ENCODE measurements at places on chromosomes 4 and X. TPM values are rescaled to one million over a fixed set of nuclear protein-coding genes. Genes with fewer than 3 reads are reported as not detected.

- no peaks in the 10 kb centered on the region for H3K4me1 ChIP-seq
- no peak for DNase-seq
- no peak overlapping the region for H3K4me3 ChIP-seq
- H3K27me3 ChIP-seq = no peaks in the 10 kb centered on the region
Measured at GRCh38 chrX:64439551-64439950, 44.3 kb upstream of the MTMR8 start.

- no peak overlapping the region for H3K27ac ChIP-seq
- H3K4me3 ChIP-seq = no peak overlapping the region
- no peaks in the 10 kb centered on the region for H3K27me3 ChIP-seq
- H3K4me1 ChIP-seq = peaks cover 5% of the 10 kb centered on the region
Measured at GRCh38 chr4:120691106-120691505, 231.4 kb downstream of the PRDM5 start.

DNA sequence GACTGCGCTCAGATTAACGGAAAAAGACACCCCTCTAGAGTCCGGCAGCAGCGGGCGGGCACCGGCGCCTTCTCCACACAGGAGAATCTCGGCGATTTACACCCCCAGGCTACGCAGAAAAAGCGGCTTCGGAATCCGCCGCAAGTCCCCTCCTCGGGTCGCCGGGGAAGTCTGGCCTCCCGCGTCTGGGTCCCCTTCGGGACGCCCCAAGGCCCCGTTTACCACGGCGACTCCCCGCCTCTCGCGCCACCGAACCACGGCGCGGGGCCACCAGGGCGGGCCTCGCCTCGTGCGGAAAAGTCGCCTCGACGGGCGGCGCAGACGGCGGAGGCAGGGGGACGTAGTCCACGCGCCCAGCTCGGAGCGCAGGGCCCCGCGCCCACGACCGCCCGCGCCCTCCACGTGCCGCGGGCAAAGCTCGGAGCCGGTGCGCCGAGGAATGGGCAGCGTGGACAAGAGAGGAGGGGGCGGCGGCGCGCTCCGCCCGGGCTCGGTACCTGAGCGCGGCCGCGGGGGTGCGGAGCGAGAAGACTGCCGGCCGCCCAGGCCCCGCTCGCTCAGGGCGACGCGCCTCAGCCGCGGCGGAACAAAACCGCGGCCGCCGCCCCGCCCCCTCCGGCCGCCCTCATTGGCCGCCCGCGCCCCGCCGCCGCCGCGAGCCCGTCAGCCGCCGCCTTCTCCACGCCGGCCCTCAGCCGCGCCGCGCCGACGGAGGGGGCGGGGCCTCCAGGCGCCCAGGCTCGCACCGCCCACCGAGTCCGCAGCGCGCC, at the start of gene FAM53A:
FAM53A (minus strand) TSS at position 578 of the 770 bp plus-strand sequence. CDS start 15,572 bp downstream, outside the sequence.
- peak; percentile 45 for DNase-seq
- H3K36me3 ChIP-seq = no peaks in the 10 kb centered on the region
- no peak within 1 kb of the TSS for H3K27ac ChIP-seq
- H3K4me1 ChIP-seq = 0 out of 2 replicates have a peak, but pooled peaks cover 6% of the 10 kb centered on the region
- no peaks in the 10 kb centered on the region for H3K27me3 ChIP-seq

- H3K27me3 ChIP-seq = no peaks in the 10 kb centered on the region
- no peak for DNase-seq
- no peak overlapping the region for H3K4me3 ChIP-seq
- H3K36me3 ChIP-seq = no peaks in the 10 kb centered on the region
- H3K27ac ChIP-seq = no peak overlapping the region
Measured at GRCh38 chr4:110900213-110900769, 277.4 kb upstream of the PITX2 start.

DNA sequence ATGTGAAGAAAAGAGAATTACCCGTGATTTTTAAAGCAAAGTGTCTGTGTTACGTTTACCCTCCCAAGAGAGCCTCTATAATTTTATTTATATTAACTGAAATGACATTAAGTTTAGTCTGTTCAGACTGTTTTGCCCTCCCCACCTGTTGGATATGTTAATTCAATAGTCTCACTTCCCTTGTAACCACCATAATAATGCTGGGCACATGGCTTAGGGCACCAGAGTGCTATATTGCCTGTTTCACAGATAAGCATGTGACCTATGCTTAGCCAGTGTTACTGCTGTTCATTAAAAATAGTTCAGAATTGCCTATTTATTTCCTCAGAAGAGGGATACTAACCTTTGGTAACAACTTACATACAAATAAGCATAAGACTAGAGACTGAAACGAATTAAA, 446.2 kb downstream of the FAT4 start:
- H3K27ac ChIP-seq = no peak overlapping the region
- H3K36me3 ChIP-seq = no peaks in the 10 kb centered on the region
- H3K27me3 ChIP-seq = no peaks in the 10 kb centered on the region
- H3K4me3 ChIP-seq = no peak overlapping the region

DNA sequence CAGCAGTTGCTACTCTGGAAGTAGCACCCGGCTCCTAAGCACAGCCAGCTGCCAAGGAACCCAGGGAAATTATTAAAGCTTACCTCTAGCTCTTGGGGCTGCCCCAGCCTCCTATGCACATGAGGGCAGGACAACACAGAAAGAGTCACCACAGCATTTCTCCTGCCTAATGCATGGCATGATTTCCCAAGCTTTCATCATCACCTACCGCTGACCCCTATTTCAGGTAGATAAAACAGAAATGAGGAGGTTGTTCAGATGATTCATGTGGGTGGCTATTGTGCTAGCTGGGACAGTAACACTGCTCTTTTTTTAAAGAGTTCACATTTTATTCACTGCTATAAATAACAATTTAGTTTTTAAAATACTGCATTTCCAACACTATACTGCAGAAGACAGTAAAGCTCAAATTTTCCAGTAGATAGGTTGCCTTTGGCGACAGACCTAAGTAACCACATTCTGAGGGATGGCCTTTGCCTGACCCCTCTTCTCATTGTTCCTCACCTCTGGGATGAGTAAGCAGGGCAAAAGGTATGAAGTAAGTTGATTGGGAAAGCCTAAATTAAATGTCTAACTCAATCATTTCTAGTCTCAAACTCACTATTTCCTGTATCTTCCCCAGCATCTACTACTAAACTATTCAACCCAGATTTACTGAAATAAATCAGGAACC, 16.7 kb downstream of the CASK start:
- H3K27me3 ChIP-seq = no peaks in the 10 kb centered on the region
- DNase-seq = no peak

DNA sequence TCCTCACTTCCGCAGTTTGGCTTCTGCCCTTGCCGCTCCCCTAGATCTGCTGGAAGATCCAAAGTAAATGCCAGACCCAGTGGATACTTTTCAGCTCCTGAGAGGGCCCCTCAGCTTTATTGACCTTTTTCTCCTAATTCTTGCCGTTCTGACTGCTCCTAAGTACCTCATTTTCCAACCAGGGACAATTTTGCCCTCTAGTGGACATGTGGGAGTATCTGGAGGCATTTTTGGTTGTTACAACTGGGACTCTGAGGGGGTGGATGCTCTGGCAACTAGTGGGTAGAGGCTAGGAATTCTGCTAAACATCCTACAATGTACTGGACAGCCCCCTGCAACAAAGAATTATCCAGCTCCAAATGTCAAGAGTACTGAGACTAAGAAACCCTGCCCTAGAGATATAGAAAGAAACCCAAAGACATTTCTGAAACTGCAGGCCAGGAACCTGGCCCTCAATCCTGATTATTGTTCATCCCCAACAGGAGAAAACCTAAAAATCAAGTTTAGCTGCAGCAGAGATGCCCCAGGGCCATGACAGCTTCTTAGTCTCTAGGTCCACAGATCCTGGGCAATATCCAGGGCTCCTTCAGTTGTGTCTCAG, 3.4 kb downstream of the TEX13B start:
- no peaks in the 10 kb centered on the region for H3K36me3 ChIP-seq
- no peaks in the 10 kb centered on the region for H3K27me3 ChIP-seq
- H3K27ac ChIP-seq = no peak overlapping the region

GRCh38 chr4:156291317-156291716, 337.7 kb upstream of the CTSO start:
- H3K4me3 ChIP-seq = no peak overlapping the region
- H3K36me3 ChIP-seq = no peaks in the 10 kb centered on the region
- H3K27ac ChIP-seq = no peak overlapping the region
- no peak for DNase-seq

DNA sequence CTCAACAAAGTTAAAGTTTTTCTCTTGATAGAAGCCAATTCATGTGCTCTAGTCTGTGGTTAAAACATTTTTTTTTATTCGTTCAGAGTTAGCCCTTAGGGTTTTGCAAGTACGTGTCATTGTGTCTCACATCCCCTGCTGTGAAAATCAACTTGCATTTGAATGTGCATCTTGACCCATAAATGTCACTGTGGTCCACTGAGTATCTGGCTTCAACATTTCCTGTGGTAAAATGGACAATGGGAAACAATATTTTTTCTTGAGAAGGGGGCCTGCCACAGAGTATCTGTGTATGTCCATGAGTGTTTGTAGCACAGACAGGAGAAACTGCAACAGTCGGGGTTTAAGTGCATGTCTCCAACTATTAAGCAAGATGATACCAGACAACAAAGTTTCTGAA, 554.8 kb upstream of the TENM3 start:
- no peak for DNase-seq
- H3K36me3 ChIP-seq = no peaks in the 10 kb centered on the region
- no peaks in the 10 kb centered on the region for H3K4me1 ChIP-seq
- no peak overlapping the region for H3K27ac ChIP-seq
- H3K4me3 ChIP-seq = no peak overlapping the region

GRCh38 chr4:184648313-184649025, 778 bp downstream of the CASP3 start:
- peaks cover 6% of the 10 kb centered on the region for H3K36me3 ChIP-seq
- H3K4me1 ChIP-seq = peaks cover 8% of the 10 kb centered on the region
- peak; percentile 43 for DNase-seq
- H3K4me3 ChIP-seq = peak overlapping the region; percentile 97
- H3K27ac ChIP-seq = peak overlapping the region; percentile 75

Gene GRID2
- 0.48 TPM for total RNA-seq

Gene CORIN
- total RNA-seq = 0.08 TPM

Gene PABPC1L2B
- not detected for total RNA-seq

Gene PPP2R2C
- total RNA-seq = not detected

Gene SOX3
- not detected for total RNA-seq

Gene PDZD4
- 7.1 TPM for total RNA-seq

Measured in SJCRH30 (cell line).